ENCODE measurements at places on chromosomes 2 and 18.

DNA sequence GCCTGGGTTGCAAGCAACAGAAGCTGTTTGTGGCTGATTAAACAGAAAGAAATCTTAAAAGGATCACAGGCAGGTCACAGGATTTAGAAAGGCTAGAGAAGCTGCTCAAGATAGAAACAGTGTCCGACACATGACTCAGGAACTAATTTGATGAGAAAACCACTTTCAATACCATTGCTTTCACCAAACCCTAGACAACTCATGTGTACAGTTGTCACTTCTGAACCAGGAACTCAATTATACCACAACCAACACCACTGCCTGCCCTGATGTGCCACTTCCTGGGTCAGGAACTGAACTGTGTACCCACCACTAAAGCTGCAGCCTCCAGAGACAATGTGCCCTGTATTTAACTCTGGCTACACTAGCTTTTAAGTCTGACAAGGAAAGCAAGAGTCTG lies 56.0 kb downstream of the TMEM247 start:
- DNase-seq: no peak

DNA sequence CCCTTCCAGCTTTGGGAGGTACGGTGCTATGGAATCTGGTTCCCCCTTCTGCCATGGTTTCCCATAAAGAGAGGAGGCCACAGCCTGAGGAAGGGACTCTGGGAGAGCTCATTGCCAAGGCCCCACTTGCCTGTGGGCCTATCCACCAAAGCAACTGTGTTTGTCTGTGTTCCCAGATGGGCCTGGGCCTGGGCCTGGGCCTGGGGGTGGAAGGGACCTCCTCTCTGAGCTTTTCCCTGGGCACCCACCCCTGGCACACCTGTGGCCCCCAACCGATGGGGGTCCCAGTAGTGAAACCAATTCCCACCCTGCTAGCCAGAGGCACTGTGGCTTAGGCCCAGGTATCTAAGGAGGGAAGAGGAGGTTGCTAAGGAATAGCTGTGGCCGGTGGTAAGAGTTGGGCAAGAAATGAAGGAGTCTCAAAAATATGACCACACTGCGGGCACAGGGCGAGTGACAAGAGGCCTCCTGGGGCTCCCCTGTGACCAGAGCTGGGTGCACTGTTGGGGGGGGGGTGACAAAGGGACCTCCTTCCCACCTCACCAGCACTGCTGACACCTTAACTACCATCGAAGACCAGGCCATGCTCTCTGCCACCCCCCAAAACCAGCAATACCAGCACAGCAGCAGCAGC lies 4.9 kb upstream of the DUSP2 start:
- DNase-seq: no peak

- no peak for DNase-seq
Observed at GRCh38 chr2:189015359-189015758, 41.2 kb downstream of the COL3A1 start.

- no peak for DNase-seq
Observed at GRCh38 chr2:14543284-14543683, 89.2 kb upstream of the LRATD1 start.

DNA sequence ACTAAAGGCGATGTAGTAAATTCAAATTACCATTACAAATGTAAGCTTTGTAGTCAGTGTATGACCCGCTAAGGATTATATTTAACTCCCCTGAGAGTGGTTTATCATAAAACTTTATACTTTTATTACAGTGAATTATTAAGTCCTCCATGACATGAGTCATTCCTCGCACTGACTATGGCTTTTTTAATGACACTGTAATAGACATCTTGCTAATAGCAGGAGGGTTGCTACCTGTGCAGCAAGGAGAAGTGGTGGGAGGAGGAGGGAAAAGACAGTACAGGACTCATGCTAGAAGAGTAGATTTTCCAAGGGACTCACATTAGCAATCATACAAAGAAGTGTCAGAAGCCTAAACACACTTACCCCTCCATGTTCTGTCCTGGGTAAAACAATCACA lies 556.1 kb downstream of the BCL11A start:
- DNase-seq: no peak

- no peak for DNase-seq
Observed at GRCh38 chr2:196902828-196903227, 23.7 kb downstream of the PGAP1 start.

- peak; percentile 57 for DNase-seq
Observed at GRCh38 chr2:171160956-171161740, 455 bp upstream of the TLK1 start.

GRCh38 chr2:43340066-43340465 lies 113.7 kb upstream of the ZFP36L2 start:
- no peak for DNase-seq

- no peak for DNase-seq
Observed at GRCh38 chr2:129754421-129754820, 225.0 kb upstream of the RAB6C start.

DNA sequence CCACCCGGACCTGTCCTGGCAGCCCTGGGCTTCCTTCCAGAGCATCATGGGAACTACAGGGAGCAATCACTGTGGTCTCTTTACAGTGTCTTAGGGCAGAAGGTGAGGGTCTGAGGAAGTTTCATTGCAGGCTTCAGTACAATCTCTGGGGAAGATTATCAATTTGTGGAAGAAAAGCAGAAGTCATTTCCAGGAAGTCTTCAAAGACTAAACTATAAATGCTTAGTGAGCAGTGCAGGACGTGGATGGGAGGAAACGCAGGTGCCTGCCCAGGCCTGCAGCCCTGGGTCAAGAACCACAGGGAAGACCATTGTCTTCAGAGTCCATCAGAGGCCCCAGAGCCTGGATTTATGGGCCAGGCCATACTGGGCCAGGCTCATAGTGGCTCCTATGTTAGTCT lies 54.3 kb downstream of the INO80C start:
- no peak for DNase-seq

DNA sequence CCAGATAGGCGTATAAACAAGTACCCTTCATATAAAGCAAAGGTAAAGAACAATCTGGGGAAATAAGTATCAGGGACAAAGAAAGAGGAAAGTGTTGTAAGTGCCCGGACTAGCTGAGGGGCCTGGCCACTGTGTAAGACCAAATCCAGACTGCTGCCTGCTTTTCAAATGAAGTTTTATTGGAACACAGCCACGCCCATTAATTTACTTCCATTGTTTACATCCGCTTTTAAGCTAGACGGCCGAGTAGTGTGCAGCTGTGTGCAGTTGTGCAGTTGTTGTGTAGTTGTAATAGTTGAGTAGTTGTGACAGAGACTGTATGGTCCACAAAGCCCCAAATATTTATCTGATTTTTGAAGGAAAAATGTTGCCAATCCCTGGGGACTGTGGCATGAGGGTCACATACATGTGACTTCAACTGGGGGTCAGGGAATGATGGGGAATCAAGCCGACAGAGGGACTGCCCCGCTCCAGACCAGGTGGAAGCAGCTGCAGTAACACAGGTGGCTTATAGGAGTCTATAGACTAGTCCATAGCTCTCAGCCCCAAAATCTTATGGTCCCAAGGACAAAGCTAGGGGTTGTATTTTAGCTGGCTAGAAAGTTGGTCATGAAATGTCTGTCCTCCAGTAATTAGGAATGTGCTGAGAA lies 30.0 kb downstream of the FHL2 start:
- DNase-seq: no peak

GRCh38 chr18:78911751-78912283 lies 67.8 kb upstream of the SALL3 start:
- no peak for DNase-seq

All from effector CD8-positive, alpha-beta T cell (primary cell).